NCI-H1694 treated with DMSO at 0.1 percent for 48 hours (cell line): ENCODE measurements at places on chromosomes 7 and 10.

GRCh38 chr7:105131033-105131656 lies 117.1 kb downstream of the KMT2E start:
- DNase-seq, result no peak

GRCh38 chr7:128792471-128793180 lies 858 bp downstream of the CCDC136 start:
- DNase-seq, result peak; percentile 15

- DNase-seq, result no peak
Observed at GRCh38 chr7:116305485-116306408, 95.4 kb downstream of the TES start.

GRCh38 chr7:27615420-27616185 lies 47.1 kb downstream of the HIBADH start:
- DNase-seq, result no peak

GRCh38 chr7:71377062-71377461 lies 245.1 kb downstream of the GALNT17 start:
- no peak for DNase-seq

DNA sequence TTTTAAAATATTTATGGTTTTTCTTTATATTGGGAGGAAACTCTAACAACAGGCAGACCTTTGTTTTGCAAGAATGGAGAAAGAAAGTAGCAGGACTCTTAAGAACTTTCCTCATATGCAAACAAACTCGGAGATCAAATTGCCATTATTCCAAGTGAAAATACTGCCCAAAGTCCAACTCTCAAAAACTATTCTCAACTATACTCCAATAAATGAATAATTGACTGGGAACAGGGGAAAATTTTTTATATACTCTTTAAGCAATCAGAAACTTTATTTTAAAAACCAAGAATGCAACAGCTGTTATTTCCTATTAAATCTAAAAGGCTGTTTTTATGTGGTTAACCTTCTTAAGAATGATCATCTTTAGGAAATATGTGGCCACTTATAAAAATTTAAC lies 101.9 kb downstream of the COL28A1 start:
- no peak for DNase-seq

DNA sequence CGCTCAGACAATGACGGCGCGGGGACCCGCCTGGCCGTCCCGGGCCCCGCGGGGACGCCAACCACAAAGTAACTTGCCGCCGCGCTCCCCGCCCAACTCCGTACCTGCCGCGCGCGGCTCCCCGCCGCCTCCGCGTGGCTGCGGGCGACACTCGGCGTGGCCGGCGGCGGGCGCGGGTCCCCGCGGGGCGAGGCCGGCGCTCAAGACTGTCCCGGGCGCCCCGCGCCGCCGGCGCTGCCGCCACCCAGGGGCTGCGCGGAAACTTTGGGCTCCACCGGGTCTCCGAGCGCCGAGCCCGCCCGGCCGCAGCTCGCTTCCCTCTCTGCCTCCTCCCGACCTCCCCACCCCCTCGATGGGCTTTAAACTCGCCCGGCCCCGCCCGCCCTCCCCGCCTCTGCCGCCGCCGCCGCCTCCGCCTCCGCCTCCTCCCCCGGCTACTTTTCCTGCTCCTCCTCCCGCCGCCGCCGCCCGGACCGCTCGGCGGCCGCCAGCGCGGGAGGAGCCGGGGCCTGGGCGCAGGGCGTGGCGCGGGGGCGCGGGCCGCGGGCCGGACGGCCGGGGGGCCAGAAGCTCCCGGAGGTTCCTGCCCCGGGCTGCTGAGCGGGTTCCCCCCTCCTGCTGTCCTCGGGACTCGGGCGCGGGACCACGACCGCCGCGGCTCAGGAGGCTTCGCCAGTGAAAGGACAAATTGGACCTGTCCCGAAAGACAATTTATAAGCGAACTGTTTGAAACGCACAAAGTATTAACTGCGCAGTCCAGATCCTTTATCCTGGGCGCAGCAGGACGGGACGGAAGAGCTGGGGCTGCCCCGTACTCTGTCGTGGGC lies 10.6 kb upstream of the GRB10 start:
- no peak for DNase-seq

DNA sequence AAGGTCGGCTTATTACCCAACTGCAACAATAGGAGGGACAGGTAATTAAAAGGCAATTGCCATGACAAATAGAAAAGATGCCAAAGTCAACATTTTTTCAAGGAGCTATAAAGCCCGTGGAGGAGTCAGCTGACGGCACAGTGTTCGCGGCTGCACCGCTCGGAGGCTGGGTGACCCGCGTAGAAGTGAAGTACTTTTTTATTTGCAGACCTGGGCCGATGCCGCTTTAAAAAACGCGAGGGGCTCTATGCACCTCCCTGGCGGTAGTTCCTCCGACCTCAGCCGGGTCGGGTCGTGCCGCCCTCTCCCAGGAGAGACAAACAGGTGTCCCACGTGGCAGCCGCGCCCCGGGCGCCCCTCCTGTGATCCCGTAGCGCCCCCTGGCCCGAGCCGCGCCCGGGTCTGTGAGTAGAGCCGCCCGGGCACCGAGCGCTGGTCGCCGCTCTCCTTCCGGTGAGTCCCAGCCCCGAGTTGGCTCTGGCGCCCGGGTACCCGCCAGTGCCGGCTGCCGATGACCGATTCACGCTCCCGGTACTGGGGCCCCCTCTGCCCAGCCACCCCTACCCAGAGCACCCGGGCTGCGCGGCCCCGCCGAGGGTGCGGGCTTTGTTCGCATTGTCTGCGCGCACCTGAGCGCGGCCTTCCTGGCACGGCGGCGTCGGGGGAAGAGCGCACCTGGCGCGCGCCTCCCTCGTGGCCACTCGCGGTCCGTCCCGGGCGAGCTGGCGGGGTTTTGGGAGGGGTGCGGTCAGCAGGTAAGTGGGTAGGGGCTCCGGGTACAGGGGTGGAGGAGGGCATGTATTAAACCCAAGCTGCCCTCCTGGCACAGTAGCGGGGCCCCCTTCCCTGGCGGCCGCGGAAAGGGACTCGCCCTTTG lies at the start of gene VWA2:
Gene VWA2 (plus strand): TSS at position 138 of the 877 bp plus-strand sequence. CDS start 9,460 bp downstream, outside the sequence.
- DNase-seq, result no peak

DNA sequence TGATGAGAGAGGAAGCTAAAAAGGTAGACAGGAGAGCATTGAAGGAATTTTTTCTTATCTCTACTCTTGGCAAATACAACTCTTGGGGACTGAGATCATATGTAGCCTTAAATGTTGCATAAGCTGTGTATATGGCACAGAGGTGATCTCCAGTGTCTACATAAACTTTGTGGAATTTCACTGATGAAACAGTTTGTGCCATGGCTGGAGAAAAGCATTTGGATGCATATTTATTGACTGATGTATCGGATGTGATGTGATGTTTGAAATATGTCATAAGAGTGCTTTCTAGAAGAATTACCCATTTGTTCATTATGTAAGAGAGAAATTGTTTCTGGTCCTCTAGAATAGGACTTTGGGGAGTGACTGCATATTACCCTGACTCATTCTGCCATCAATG lies 244.9 kb upstream of the LRRTM3 start:
- no peak for DNase-seq

DNA sequence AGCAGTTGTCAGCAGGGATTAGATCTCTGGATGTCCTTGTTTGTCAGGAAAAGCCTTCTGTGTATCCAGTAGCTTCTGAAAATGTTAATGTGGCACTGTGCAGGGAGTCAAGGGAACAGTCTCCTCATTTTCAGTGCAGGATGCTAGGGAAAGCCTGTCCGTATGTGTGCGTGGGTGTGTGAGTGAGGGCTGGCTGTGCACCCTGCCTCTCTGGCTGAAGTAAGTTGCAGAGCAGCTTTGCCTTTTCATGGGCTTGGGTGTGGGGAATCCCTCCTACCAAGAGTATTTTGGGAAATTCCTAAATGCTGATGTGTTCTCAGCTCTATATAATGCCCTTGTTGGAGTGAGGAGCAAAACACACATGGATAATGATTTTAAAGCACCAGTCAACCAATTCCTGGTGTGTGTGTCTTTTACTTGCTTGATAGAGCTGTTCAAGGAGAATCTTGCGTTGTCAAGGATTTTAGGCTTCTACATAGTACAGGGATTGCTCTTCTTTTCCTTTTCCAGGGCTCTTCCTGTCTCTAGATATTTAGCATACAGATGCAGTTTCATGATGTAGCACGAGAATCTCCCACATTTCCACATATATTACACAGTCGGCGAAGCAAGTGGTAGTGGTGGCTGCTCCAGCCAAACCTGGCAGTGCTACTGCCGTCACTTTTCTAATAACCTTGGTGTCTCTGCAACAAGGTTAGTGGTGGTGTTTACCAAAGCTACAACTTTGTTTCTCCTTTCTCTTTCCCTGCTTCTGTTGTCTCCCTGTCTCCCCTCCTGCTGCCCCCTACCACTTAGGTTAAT lies 92.8 kb downstream of the MCU start:
- no peak for DNase-seq

DNA sequence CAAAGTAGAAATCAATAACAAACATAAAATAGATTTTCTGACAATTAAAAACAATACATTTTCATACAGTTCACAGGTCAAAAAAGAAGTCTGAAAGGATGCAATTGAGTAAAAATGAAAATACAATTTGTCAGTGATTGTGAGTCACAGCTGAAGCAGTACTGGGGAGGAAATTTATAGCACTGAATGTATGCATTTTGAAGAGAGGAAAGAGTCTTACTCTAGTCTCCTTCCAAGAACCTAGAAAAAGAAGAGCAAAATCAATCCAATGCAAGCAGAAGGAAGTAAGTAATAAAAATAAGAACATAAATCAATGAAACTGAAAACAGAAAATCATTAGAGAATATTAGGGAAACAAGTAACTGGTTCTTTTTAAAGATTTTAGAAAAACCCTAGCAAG lies 507.2 kb upstream of the IGFBP3 start:
- DNase-seq, result no peak

GRCh38 chr7:33849004-33849403 lies 56.3 kb upstream of the BMPER start:
- no peak for DNase-seq
